ENCODE measurements at places on chromosomes 3 and 15.

DNA sequence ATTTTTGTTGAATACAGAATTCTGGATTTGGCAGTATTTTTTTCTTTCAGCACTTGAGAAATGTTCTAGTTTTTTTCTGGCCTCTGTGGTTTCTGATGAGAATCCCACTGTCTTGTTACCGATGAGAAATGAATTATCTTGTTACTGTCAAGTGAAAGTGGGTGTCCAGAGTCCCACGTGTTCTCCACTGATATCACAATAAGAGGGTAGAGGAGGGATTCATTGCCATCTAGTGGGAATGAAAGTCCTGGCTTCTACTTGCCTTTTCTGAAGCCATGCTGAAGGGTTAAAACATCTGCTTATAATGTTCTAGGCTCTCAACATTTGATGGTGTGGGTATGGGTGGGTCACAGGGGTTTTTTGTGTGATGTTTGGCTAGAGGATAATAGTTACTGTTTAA is 66.1 kb downstream of the SEC22A start:
- no peak for DNase-seq

DNA sequence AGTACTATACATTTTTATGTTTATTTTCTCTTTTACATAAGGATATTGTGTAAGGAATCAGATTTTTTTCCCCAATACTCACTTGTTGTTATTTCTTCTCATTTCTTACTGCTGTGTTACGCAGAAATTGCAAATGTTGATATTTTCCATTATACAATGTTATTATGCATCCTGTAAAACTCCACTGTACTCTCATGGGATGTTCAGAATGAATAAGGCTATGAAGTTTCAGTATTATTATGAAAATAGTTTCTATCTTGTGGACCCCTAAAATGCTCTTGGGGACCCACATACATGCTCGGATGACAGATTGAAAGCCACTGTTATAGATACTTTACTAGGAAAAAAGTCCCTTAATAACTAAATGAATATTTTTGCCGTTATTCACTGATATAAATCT is 329.4 kb downstream of the EPHA3 start:
- no peak for DNase-seq

DNA sequence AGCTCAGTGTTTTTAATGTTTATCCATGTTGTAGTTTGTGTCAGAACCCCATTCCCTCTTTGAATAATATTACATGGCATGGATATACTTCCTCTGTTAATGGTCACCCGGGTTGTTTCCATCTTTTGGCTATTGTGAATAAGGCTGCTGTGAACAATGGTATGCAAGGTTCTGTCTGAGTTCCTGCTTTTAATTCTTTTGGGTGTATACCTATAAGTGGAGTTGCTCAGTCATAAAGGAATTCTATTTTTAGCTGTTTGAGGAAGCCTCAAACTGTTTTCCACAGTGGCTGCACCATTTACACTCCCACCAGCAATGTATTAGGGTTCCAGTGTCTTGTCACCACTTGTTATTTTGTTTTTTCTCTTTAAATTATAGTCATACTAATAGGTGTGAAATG is 99.6 kb downstream of the SLC25A26 start:
- no peak for DNase-seq

- DNase-seq: no peak
Observed at GRCh38 chr15:91127236-91127955, 27.3 kb downstream of the SV2B start.

DNA sequence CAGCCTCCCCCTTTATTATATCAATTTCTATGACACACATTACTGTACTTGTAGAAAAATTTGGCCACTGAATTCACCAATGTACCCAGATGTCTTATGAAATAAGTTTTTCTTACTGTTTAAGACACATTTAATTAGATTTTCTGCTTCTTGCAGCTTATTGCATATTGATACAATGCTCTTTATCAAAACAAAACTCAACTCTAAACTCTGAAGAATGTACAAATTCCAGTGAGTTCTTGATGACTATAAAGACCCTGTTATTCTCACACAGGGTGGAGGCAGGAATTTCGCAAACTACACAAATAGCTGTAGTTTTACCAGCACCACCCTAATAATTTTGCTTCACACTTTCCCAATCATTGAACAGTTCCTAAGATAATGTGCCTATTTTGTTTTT is 22.0 kb downstream of the CMTM6 start:
- no peak for DNase-seq

GRCh38 chr15:77025941-77026411 is 31.1 kb downstream of the PSTPIP1 start:
- no peak for DNase-seq

DNA sequence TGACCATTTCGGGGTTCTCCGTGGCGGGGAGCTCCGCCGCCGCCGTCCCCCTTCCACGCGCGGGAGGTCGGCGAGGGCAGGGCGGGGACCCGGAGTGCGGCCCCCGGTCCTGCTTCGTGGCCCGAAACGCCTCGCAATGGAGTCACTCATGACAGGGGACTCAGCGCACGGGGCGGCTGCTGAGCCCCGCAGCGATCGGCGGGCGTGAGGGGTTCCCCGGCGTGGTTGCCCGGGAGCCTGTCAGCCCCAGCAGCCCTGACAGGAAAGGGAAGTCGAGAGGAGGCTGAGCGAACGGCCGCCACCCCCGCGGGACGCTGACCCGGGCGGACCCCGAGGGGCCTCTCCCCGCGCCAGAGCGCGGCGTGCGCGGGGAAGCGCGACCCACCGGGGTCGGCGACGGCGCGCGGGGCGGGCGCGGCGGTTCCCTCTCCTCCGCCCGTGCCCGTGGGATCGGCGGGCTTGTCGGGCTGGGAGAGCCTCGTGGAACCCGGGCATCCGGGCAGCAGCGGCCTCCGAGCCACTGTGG is 564 bp upstream of the PIGZ start:
- peak; percentile 37 for DNase-seq

- DNase-seq: no peak
Observed at GRCh38 chr3:55779543-55779942, 292.4 kb upstream of the WNT5A start.

- no peak for DNase-seq
Observed at GRCh38 chr3:157092230-157092629, 67.7 kb downstream of the CCNL1 start.

DNA sequence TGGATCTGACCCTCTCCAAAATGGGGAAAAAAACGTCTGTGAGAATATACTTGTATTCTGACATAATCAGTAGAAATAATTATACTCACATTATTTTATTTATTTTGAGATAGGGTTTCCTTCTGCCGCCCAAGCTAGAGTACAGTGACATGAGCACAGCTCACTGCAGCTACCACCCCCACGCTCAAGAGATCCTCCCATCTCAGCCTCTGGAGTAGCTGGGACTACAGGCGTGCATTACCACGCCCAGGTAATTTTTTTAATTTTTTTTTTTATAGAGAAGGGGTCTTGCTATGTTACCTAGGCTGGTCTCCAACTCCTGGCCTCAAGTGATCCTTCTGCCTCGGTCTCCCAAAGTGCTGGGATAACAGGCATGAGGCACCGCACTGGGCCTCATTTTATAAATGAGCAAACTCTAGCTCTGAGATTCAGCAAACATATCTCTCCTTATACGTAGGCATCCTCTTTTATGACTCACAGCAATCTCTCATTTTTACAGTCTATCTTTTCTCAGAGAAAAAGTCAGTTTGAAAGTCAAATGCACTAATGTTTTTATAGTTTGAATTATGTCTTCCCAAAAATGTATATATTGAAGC is 989 bp upstream of the VGLL3 start:
- DNase-seq: no peak

- DNase-seq: no peak
Observed at GRCh38 chr3:45387171-45387570, 1.2 kb upstream of the LARS2 start.

DNA sequence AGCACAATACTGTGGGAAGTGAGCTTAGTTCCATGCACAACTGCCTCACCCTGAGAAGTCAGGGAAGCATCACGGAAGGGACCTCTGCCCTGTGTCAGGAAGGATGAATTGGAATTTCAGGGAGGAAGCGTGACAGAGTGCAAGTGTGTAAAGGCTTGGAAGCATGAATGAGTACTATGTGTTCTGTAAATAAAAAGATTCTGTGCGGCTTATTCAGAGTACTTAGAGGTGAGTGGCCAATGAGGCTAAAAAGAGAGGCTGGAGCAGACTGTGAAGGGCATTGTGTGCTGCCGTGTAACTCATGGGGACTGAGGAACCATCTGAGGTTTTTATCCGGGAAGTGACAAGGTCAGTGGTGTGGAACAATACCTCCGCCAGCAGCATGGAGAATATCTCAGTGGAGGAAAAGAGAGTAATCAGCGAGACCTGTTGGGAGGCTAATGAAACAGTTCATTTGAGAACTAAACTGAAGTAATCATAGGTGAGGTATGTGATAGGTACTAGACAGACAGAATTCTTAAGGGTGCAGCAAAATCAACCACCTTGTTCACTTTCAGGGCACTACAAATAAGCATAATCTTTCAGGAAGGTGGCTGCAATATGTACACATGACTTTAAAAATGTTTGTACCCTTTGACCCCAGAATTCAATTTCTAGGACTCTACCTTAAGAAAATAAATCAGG is 64.9 kb upstream of the SPRED1 start:
- no peak for DNase-seq

DNA sequence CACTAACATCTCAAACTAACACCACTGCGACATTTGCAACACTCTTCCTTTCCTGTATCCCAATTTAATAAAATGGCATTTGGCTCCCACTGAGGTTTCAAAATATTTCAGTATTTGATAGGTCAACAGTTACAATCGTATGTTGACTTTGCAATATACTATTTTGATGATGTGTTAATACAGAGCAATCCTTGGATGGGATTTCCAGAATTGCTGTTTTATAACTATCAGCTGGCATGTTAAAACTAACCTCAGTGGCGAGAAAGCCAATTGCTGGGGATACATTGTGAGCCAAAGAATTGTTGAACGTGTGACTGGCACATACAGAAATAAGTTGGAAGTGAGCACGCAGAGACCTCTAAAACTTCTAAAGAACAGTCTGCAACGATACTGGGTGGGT is 226.1 kb upstream of the LYSMD4 start:
- no peak for DNase-seq

DNA sequence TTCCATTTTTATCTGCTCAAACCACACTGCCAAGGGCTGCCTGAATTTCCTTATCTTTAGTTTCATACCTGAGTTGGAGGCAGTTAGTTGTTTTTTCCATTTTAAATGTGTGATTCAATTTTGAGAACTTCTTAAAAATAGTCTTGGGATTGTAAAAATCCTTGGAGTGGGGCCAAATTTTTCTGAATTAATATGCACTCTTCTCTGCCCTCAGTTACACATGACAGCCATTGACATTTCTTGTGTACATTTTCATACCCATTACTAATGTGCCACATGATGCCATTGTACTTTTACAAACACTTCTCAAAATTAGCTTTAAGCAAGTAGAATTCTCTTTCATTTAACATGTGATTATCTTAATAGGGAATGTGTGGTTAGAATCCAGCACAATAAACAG is 141.7 kb downstream of the C3orf38 start:
- DNase-seq: no peak

DNA sequence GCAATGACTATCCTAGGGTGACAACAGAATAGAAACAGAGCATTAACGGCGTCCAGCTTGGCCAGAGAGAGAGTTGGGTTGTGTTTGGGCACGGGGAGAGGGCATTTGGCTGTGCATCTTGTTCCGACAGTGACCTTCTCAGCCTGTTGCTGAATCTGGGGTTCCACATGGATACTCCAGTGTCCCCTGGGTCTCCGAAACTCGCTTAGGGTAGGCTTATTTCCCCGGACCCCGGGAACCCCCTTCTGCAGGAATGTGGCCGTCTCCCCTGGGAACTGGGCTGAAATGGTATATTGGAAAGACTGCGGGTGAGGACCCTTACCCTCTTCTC is 7.9 kb downstream of the SHOX2 start:
- DNase-seq: no peak

- DNase-seq: no peak
Observed at GRCh38 chr3:99892332-99892731, 74.7 kb downstream of the CMSS1 start.

DNA sequence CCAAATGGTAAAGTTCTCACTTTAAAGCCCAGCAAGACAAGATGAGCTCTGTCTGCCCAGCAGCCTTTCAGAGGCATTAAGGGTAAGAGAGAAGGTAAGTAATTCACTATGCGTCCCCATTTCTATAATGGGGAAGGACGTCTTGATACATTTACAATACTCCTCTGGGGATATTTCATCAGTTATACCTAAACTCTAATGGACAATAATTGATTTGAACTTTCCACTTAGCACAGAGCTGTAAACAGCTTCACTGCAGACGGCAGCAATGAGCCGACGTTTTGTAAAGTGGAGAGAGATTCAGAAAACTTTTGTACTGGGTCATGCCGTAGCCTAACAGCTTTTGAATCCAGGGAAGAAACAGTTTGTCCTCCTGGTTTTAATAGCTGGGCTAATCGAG is 127.4 kb downstream of the TIGIT start:
- no peak for DNase-seq

DNA sequence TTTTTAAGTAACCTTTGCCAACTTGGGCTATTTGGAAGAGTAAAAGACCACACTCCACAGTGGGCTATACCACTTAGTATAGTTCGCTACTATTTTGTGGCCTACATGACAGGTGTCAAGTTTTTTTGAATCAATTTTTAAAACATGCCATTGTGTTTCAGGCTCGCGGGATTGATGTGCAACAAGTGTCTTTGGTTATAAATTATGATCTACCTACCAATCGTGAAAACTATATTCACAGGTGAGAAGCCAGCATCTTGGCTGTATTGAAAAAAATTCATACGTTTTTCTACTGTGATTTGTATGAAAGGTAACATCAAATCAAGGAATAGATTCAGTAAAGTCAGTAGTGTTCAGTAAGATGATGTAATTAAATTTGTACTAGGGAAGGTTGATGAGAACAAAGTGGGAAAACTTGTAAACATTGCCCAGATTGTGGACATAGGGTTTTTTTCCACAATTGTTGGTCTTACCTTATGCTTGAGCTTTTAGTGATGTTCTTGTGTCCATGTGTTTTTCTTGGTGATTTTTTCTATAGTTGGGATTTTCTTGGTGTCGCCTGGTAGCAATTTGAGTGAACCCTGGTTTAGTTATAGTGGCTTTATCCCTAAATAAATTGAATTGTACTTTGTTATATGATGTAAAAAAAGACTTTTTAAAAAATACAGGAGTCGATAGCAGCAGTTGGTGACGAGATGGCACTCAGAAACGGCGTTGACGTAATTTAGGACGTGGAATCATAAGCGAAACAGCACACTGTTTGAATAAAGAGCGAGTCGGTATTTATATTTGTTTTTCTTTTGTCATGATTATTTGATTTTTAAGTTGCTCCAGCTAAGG is 4.5 kb downstream of the EIF4A2 start:
- DNase-seq: no peak

DNA sequence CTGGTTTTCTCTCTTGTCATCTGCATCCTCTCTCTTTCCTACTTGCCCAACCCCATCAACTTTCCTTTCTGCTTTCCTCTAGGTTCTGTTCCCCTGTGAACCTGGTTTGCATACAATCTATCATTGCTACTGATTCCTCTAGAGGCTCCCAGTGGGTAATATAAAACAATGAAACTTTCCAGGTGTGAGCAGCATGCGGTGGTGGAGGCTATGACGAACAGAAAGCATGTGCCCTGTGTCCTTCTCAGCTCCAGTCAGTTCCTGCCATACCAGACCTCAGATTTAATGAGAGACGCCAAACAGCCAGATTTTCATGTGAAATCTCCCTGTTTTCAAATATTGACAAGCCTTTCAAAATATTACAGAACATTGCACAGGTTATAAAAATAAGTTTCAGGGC is 3.5 kb upstream of the ACAP2 start:
- DNase-seq: no peak

GRCh38 chr3:179082416-179082815 is 10.8 kb upstream of the ZMAT3 start:
- no peak for DNase-seq

Measured in CD4-positive, alpha-beta T cell treated with Interleukin-4 for 1 hour (primary cell).